Myocyte (in vitro differentiated cells): ENCODE measurements at places on chromosomes 3 and 15. TPM values are rescaled to one million over a fixed set of nuclear protein-coding genes. Genes with fewer than 3 reads are reported as not detected.
A peak's percentile ranks its signal among the peaks of the same experiment; 100 is the strongest.

GRCh38 chr3:6737630-6738029, 123.3 kb upstream of the GRM7 start:
- no peak for DNase-seq

AMOTL2 gene
- total RNA-seq = 116 and 125 TPM in 2 replicates

GRIP2 gene
- total RNA-seq = 6.6 and 11.8 TPM in 2 replicates

ISLR2 gene
- not detected in 2 replicates for total RNA-seq

DNA sequence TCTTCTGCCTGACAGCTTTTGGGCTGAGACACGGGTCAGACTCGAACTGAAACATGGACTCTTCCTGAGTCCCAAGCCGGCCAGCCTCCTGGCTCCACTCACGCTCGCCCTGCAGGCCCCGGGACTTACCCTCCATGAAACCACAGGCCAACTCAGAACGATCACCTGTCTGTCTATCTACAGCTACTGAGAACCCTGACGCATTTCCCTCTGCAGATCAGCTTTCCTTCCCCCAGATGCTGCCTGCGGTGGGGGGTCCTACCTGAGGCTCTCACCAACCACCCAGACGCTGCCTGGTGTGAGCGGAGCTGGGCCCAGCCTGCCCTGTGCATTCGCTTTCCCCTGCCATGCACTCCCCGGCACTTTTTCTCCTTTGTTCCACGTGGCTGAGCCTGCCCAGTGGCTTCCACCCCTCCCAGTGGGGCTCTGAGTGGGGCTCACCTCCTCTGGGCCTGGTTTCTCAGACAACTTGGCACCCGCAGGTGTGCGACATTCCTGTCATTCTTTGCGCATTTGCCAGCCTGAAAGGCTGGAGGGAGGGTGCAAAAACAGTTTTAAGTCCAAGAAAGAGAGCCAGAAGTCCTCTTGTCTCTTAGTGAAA, 60.2 kb downstream of the PLXNA1 start:
- DNase-seq = no peak

GRCh38 chr3:20575146-20575545, 389.1 kb upstream of the SGO1 start:
- DNase-seq = no peak

CLDN16 gene
- total RNA-seq = not detected in 2 replicates

TOPBP1 gene
- total RNA-seq = 24.0 and 27.8 TPM in 2 replicates

GRCh38 chr3:180871901-180872300, 40.6 kb upstream of the FXR1 start:
- DNase-seq = peak; percentile 96

GRCh38 chr3:58688574-58688973, 22.0 kb upstream of the FAM3D start:
- peak; percentile 68 for DNase-seq

PCLAF gene
- 2.7 and 4.9 TPM in 2 replicates for total RNA-seq

GRCh38 chr15:84633311-84634227, 20.5 kb downstream of the WDR73 start:
- peak; percentile 82 for DNase-seq

TTLL13 gene
- total RNA-seq = 0.08 TPM in 1 of 2 replicates, not detected in the other

LTK gene
- 6.4 and 6.6 TPM in 2 replicates for total RNA-seq
